ENCODE measurements at places on chromosomes 1 and 21. TPM values are rescaled to one million over a fixed set of nuclear protein-coding genes. Genes with fewer than 3 reads are reported as not detected.
A peak's percentile ranks its signal among the peaks of the same experiment; 100 is the strongest.

The BSND gene
- total RNA-seq: not detected

The ATAD3C gene
- 1.6 TPM for total RNA-seq

The NR0B2 gene
- not detected for total RNA-seq

The PGLYRP4 gene
- total RNA-seq: not detected

The ARHGEF16 gene
- total RNA-seq: 0.20 TPM

The GSTM1 gene
- not detected for total RNA-seq

The HES2 gene
- total RNA-seq: not detected

The RXRG gene
- not detected for total RNA-seq

The SLC66A1 gene
- 7.4 TPM for total RNA-seq

The IGSF5 gene
- not detected for total RNA-seq

DNA sequence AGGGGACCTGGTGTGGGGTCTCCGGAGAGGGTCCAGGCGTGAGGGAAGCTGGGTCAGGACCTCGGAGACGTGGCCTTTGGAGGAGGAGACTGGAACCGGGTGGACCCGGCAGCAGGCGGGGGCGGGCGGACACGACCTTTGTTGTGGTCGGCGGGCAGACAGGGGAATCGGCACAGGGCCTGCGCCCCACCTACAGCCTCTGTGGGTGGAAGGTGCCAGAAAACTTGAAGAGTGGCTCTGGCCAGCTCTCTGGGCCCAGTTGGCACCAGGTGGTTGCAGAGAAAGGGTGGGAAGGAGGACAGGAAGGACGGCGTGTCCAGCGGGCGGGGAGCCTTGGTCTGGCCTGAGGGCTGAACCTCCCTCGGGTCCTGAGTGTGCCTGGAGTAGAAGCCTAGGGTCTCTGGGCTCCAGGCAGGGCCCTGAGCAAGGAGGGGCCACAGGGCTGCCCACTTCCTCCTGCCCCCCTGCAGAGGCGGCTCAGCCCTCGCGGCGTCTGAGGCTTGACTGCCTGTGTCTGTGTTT lies 7.7 kb upstream of the TTLL10 start:
- no peak overlapping the region for H3K27ac ChIP-seq
- no peak overlapping the region for H3K4me3 ChIP-seq
- no peaks in the 10 kb centered on the region for H3K36me3 ChIP-seq
- peaks cover 13% of the 10 kb centered on the region for H3K4me1 ChIP-seq
- DNase-seq: no peak

- no peak overlapping the region for H3K4me3 ChIP-seq
- no peaks in the 10 kb centered on the region for H3K4me1 ChIP-seq
- DNase-seq: no peak
- no peaks in the 10 kb centered on the region for H3K27me3 ChIP-seq
These were observed 221.9 kb downstream of the CTH start for GRCh38 chr1:70633004-70633403.

GRCh38 chr1:43590388-43590925 lies 59.5 kb upstream of the KDM4A start:
- no peaks in the 10 kb centered on the region for H3K27me3 ChIP-seq
- DNase-seq: no peak
- H3K27ac ChIP-seq: no peak overlapping the region
- H3K4me1 ChIP-seq: no peaks in the 10 kb centered on the region
- H3K4me3 ChIP-seq: no peak overlapping the region

GRCh38 chr1:44630116-44630515 lies 44.2 kb downstream of the TMEM53 start:
- H3K36me3 ChIP-seq: peaks cover 26% of the 10 kb centered on the region
- no peak overlapping the region for H3K27ac ChIP-seq
- H3K4me3 ChIP-seq: no peak overlapping the region

- no peaks in the 10 kb centered on the region for H3K36me3 ChIP-seq
- H3K27me3 ChIP-seq: no peaks in the 10 kb centered on the region
- no peak for DNase-seq
- no peak overlapping the region for H3K27ac ChIP-seq
These were observed 70.8 kb upstream of the COA6 start for GRCh38 chr1:234302354-234302962.

- no peaks in the 10 kb centered on the region for H3K4me1 ChIP-seq
- H3K27me3 ChIP-seq: no peaks in the 10 kb centered on the region
- H3K27ac ChIP-seq: no peak overlapping the region
- H3K36me3 ChIP-seq: no peaks in the 10 kb centered on the region
- H3K4me3 ChIP-seq: no peak overlapping the region
These were observed 27.5 kb downstream of the ERG start for GRCh38 chr21:38470755-38471154.

- no peak overlapping the region for H3K4me3 ChIP-seq
- peaks cover 15% of the 10 kb centered on the region for H3K4me1 ChIP-seq
- no peak overlapping the region for H3K27ac ChIP-seq
- DNase-seq: no peak
- peaks cover 69% of the 10 kb centered on the region for H3K36me3 ChIP-seq
- H3K27me3 ChIP-seq: no peaks in the 10 kb centered on the region
These were observed 59.8 kb downstream of the CAPN2 start for GRCh38 chr1:223771814-223772770.

GRCh38 chr1:156062189-156062588 lies 1.2 kb downstream of the RAB25 start:
- no peaks in the 10 kb centered on the region for H3K27me3 ChIP-seq
- no peak overlapping the region for H3K4me3 ChIP-seq
- no peak for DNase-seq
- H3K4me1 ChIP-seq: no peaks in the 10 kb centered on the region
- H3K27ac ChIP-seq: no peak overlapping the region

DNA sequence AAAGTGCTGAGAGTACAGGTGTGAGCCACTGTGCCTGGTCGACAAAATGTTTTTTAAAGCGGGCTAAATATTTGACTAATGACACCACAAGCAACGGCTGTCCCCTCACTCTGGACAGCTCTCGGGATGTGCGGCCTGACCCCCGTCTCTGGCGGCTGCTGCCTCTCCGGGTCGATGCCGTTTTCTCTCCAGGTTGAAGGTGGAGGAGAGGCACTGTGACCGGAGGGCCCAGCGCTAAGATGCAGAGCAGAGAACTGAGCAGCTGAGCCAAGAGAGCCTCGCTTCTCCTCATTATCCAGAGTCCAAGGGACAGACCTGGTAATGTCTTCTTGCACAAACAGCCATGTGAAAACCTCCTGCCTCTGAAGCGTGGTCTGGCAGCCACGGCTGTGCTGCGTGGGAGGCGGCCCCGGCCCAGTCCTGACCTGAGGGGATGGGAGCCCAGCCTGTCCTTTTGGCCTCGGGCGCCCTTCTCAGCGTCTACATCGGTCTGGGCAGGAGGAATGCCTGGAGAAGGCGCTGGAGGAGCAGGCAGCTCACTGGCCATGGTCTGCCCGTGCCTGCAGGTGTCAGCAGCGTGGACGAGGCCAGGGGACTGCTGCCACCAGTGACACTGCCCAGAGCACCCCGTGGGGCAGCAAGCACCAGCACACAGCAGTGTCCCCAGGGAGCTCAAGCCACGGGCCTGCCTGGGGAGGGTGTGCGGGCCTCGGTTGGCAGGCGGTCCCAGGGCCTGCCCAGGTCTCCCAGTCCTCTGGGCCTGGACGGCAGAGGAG lies 10.3 kb downstream of the MORN1 start:
- H3K4me3 ChIP-seq: no peak overlapping the region
- no peak overlapping the region for H3K27ac ChIP-seq
- DNase-seq: no peak
- no peaks in the 10 kb centered on the region for H3K27me3 ChIP-seq
- no peaks in the 10 kb centered on the region for H3K36me3 ChIP-seq

GRCh38 chr1:38814444-38814983 lies 45.1 kb downstream of the RRAGC start:
- H3K36me3 ChIP-seq: no peaks in the 10 kb centered on the region
- peaks cover 19% of the 10 kb centered on the region for H3K4me1 ChIP-seq
- H3K4me3 ChIP-seq: no peak overlapping the region
- peaks cover 36% of the 10 kb centered on the region for H3K27me3 ChIP-seq
- DNase-seq: no peak
- H3K27ac ChIP-seq: no peak overlapping the region

DNA sequence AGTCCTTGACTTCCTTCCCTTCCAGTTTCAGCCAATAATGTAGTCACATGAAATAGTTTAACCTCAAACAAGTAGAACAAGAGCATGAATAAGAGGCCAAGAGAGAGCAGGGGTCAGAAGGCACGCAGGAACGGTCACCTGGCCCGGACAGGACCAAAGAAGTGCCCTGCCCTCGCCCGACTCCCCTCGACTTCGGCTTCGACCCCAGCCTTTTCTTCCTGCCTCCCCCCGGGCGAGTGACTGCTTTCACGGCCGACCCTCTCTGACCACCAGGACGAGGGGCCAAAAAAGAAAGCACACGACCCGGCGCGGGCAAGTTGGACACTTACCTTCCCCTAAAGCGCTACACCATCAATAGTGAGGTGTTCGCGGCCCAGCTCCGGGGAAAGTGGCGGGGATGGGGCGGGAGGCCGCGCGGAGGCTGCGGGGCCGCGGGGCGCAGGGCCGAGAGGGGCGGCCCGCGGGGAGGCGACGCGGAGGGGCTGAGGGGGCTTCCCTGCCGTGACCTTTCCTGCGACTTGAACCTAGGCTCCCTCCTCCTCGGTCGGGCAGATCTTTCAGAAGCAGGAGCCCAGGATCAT lies 519 bp downstream of the RERE start:
- H3K4me1 ChIP-seq: peaks cover 28% of the 10 kb centered on the region
- no peaks in the 10 kb centered on the region for H3K36me3 ChIP-seq
- DNase-seq: peak; percentile 2

DNA sequence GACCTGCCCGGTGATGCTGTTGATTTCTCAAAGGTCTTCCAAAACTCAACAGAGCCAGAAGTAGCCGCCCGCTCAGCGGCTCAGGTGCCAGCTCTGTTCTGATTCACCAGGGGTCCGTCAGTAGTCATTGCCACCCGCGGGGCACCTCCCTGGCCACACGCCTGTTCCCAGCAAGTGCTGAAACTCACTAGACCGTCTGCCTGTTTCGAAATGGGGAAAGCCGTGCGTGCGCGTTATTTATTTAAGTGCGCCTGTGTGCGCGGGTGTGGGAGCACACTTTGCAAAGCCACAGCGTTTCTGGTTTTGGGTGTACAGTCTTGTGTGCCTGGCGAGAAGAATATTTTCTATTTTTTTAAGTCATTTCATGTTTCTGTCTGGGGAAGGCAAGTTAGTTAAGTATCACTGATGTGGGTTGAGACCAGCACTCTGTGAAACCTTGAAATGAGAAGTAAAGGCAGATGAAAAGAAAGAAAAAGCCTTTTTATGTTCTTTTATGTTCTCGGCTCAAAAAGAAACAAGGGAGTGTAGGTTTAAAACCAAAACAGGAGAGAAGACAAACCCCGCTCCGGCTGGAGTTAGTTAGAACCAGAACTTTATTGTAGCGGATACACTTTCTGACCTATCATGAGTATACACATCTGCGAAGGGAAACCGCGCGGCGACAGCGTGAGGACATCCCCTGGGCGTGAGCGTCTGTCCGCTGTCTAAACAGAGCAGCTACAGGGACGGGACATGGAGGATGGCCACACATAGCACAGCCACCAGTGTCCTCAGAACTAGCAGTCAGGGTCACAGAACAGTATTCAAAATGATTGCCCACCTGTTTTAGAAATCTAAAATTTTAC lies 77.1 kb downstream of the PIK3CD start:
- peak overlapping the region; percentile 37 for H3K4me3 ChIP-seq
- no peaks in the 10 kb centered on the region for H3K27me3 ChIP-seq
- H3K36me3 ChIP-seq: peaks cover 66% of the 10 kb centered on the region
- peaks cover 57% of the 10 kb centered on the region for H3K4me1 ChIP-seq

DNA sequence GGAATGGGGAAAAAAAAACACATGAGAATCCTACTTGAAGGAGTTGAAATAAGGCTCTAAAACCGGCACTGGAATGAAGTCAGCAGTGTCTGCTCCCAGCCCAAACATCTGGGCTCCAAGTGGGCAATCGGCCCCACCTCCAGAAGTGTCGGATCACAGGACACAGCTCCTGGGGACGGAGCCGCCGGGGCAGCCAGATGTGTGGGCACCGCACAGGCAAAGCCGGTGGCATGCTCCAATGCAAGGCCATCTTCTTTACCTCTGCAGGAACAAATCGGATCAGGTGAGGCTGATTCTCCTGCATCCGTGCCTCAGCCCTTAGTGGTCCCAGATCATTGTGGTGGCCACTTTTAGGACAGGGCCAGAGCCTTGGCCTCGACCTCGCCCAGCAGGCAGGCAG lies 156.7 kb downstream of the PRDM16 start:
- no peak for DNase-seq
- H3K4me3 ChIP-seq: no peak overlapping the region
- H3K4me1 ChIP-seq: no peaks in the 10 kb centered on the region

- H3K27me3 ChIP-seq: no peaks in the 10 kb centered on the region
- no peaks in the 10 kb centered on the region for H3K36me3 ChIP-seq
- H3K4me1 ChIP-seq: no peaks in the 10 kb centered on the region
- no peak for DNase-seq
These were observed 25.5 kb upstream of the PTPRF start for GRCh38 chr1:43505077-43505780.

DNA sequence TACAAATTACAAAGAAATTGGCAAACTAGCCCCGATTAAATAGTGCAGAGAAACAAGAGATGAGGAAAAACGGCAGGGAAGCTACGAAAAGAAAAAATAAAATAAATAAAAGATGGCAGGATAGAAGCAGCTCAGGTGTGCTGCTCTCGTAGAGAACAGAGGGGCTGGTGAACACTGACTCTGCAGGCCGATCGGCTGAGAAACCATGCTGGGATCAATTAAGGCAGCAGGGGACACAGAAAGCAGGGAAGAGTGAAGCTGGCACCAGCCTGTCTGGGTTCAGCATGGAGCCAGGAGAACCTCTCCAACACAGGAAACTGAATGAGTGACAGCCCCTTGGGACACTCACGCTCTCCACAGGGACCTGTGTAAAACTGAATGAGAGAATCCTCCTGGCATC lies 39.5 kb upstream of the TMPRSS15 start:
- H3K36me3 ChIP-seq: no peaks in the 10 kb centered on the region
- no peaks in the 10 kb centered on the region for H3K27me3 ChIP-seq
- no peaks in the 10 kb centered on the region for H3K4me1 ChIP-seq
- no peak for DNase-seq
- H3K4me3 ChIP-seq: no peak overlapping the region

- H3K36me3 ChIP-seq: no peaks in the 10 kb centered on the region
- no peak overlapping the region for H3K4me3 ChIP-seq
- peak; percentile 21 for DNase-seq
- H3K27me3 ChIP-seq: no peaks in the 10 kb centered on the region
- peaks cover 20% of the 10 kb centered on the region for H3K4me1 ChIP-seq
These were observed 61.0 kb downstream of the DNTTIP2 start for GRCh38 chr1:93817819-93818569.

DNA sequence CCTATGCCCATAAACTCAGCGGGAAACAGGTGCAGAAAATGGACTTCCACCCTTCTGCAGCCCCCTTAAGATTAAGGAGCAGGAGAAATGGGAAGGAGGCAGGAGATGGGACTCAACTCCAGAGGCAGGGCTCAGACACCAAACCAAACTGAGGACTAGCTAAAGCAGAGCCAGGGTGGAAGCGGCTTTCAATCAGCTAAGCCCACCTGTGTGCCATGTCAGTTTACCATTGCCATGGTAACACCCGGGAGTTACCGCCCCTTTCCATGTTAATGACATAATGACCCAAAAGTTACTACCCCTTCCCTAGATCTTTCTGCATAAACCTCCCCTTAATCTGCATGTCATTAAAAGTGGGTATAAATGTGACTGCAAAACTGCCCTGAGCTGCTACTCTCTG lies 653.5 kb downstream of the PTPRU start:
- no peak overlapping the region for H3K27ac ChIP-seq
- H3K36me3 ChIP-seq: no peaks in the 10 kb centered on the region
- H3K4me3 ChIP-seq: no peak overlapping the region
- no peaks in the 10 kb centered on the region for H3K4me1 ChIP-seq
- no peak for DNase-seq
